Germinal center (tissue), 1 donor: ENCODE measurements at places on chromosomes 4 and X.

GRCh38 chr4:7818399-7818911, 121.2 kb downstream of the AFAP1 start:
- no peak for DNase-seq

- no peak for DNase-seq
These were observed 781 bp upstream of the SPON2 start for GRCh38 chr4:1172971-1173757.

GRCh38 chrX:18542131-18542530, 116.7 kb downstream of the CDKL5 start:
- DNase-seq: no peak

DNA sequence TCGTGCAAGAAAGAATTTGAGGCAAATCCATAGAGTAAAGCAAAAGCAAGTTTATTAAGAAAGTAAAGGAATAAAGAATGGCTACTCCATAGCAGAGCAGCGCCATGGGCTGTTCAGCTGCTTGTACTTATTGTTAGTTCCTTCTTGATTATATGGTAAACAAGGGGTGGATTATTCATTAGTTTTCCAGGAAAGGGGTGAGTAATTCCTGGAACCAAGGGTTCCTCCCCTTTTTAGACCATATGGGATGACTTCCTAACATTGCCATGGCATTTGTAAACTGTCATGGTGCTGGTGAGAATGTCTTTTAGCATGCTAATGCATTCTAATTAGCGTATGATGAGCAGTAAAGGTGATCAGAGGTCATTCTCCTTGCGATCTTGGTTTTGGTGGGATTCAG, 23.5 kb upstream of the CEP135 start:
- no peak for DNase-seq

DNA sequence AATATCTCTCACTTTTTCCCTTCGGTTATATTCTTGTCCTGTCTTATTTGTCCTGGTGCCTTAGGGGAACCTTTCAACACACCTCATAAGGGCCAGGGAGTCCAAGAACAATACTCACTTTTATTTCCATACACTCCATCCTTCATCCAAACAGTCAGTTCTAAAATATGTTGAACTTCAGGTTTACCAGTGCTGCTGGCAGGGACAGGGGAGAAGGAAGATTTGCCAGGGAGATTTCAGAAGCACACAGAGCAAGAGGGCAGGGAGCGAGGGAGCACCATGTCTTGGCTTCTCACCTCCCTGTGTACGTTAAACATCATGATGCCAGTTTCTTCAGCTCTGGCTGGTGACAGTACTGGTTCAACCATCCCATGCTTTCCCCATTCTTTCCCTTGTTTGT, 631.1 kb upstream of the FAT1 start:
- DNase-seq: no peak

DNA sequence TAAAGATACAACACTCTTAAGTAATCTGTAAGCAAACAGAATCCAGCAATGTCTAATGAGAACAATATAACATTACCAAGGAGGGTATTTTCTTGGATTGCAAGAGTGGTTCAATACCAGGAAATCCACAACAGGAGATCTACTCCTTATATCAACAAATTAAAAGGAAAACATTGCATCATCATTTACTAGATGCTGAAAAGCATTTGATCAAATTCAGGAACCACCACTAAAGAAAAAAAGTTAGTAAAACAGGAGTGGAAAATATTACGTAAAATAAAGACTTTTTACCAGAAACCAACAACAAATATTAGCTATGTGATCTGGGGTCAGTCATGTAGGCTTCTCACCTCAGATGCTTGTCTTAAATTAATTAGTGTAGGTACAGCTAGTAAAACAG, 66.8 kb upstream of the MAB21L2 start:
- DNase-seq: no peak

- no peak for DNase-seq
These were observed 435.3 kb downstream of the ZIC3 start for GRCh38 chrX:138001226-138001625.

DNA sequence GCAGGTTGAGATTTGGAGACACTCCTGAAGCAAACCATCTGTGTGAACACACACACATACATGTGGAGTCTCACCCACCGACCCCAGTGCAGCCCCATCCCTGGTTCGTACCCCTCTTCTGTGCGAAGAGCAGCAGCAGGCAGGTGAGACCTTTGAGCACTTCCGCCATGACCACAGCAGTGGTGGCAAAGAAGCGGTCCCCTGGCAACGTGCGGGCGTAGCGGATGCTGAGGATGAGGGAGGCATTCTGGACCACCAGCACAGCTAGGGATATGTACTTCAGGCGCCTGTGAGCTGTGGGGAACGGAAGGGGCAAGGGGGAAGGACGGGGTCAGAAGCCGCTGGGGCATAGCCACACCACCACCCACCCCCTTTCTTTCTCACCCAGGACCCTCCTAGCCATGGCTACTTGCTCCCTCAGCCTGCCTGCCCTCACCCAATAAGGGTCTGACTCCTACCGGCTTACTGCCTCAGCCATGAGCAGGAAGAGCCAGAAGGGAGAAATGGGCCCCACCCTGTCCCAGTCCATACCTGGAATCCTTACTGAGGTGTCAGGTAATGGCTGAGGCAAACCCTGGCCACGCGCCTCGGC, 1.6 kb downstream of the SLC35A2 start:
- DNase-seq: no peak

GRCh38 chr4:147831551-147832171, 99.8 kb downstream of the ARHGAP10 start:
- no peak for DNase-seq

DNA sequence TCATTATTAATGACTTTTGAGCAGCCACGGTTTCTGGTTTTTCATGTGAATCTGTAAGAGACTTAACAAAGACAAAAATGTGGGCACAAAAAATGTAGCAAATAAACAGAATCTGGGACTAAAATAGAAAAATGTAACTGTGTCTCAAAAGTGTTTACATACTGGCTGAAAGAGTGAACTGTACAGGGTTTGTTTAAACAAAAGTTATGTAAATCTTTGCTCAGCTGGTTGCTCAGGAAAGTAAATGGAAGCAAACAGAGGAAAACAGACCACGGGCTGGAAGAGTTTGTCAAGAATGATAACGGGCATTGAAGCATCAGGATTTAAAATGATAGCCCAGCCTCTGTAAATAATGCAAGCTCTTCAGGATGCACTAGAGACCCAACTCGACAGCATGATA, 921.8 kb upstream of the FTHL17 start:
- no peak for DNase-seq

GRCh38 chrX:120463241-120463640, 5.9 kb downstream of the LAMP2 start:
- DNase-seq: no peak

DNA sequence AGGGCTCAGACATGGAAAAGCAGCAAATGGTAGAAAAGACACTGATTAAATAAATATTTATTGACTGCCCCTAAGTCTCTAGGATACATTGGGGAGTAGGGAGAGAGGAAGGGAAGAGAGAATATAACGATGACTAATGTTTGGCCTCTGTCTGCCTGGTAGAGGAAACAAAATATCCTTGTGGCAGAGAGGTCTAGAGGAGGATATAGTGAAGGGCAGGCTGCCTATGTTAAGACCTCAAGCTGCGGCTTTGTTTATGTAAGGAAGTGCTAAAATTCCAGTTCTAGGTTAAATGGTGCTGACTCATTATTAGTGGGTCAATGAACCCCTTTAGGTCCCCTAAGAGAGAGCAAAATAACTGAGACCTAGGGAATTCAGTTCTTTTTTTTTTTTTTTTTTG, 427.3 kb upstream of the FTHL17 start:
- no peak for DNase-seq

- DNase-seq: no peak
These were observed 241.9 kb downstream of the SLC39A8 start for GRCh38 chr4:102103368-102103767.

DNA sequence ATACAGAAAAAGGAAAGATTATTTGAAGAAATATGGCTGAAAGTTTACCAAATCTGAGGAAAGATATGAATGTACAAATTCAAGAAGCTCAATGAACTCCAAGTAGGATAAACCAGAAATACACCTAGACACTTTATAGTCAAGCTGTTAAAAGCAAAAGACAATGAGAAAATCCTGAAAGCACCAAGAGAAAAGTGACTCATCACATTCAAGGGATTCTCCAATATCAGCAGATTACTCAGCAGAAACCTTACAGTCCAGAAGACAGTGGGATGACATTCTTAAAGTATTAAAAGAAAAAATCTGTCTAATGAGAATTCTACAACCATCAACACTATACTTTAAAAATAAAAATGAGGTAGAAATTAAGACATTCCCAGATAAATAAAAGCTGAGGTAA, 223.8 kb upstream of the ZCCHC13 start:
- DNase-seq: no peak

DNA sequence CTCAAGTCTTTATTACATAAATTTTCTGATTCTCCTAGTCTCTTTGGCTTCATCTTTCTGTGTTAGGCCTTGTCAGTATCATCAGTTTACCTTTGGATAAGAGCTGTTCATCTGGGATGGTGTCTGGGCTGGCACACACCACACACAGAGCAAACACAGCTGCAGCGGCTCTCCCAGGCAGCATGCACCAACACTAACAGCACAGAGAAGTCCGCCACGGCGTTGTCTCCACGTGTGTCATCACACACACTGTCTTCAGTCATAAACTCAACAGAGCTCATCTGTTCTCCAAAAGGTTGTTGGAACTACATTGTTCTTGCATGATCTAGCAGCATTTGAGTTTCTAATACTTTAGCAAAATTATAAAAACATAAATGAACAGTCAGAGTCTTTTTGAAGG, 851.9 kb upstream of the FRG1 start:
- no peak for DNase-seq

- no peak for DNase-seq
These were observed 9.2 kb upstream of the ANXA3 start for GRCh38 chr4:78542373-78542772.

DNA sequence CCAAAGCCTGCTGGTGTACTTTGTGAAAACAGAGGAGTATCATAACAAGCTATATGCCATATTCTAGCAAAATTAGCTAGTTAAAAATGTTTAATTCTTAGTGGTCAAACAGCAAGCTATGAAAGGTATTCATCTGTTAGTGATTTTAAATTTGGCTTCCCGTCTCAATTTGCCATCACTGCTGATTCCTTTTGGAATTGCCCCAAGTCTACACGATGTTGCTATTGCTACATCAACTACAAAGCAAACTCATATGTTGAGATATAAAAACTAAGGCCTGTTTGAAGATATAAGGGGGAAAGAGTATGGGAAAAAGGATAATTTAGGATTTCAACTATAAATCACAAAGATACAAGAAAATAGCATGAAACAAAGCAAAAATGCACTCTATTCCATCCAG, 146.1 kb downstream of the COL25A1 start:
- DNase-seq: no peak

DNA sequence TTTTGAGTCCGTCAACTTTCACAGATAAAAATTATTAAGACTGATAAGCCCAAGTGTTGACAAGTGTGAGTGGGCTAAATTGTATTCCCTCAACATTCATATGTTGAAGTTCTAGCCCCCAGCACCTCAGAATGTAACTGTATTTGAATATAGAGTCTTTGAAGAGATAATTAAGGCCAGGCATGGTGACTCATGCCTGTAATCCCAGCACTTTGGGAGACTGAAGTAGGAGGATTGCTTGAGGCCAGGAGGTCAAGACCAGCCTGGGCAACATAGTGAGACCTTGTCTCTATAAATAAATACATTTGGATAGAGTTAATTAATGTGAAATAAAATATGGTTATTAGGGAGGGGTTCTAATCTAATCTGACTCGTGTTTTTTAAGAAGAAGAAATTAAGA, 29.7 kb upstream of the SLC25A4 start:
- no peak for DNase-seq

GRCh38 chr4:150581056-150581605, 820 bp upstream of the MAB21L2 start:
- no peak for DNase-seq

GRCh38 chr4:83067058-83067639, 32.2 kb downstream of the COPS4 start:
- DNase-seq: no peak

DNA sequence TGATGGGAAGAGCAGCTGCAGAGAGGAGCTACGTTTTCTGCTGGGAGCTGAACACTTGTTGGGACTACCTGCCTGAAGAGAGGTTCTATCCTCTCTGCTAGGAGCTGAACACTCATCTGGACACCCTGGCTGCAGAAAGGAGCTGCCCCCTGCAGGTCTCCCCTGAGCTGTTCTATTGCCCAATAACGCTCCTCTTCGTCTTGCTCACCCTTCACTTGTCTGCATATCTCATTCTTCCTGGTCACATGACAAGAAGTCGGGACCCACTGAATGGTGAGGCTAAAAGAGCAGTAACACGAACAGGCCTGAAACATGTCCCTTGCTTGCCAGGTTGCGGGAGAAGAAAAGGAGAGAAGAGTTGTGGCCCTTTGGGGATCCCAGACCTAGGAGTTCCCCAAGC, 27.8 kb downstream of the NAA11 start:
- DNase-seq: no peak

- no peak for DNase-seq
These were observed 674.3 kb upstream of the MAGEB2 start for GRCh38 chrX:29541038-29541437.

- no peak for DNase-seq
These were observed 207.3 kb downstream of the MID1IP1 start for GRCh38 chrX:39008549-39008948.

GRCh38 chr4:121358473-121358872, 22.3 kb downstream of the QRFPR start:
- DNase-seq: no peak

DNA sequence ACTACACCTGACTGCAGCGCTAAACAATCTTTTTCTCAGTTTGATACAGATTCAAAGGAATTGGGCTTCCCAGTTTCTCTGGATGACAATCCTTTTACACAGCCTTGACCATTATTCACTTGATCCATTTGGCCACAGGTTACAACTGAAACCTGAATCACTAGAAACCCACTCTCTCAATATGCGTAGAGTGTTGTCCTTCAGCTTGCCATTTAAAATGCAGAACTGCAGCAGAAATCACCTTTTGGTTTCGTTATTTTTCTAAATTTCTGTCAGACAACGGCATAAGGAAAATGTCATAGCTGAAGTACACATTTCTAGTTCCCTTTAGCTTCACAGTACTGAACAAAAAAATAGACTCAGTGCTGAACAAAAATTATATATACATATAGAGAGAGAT, 255.8 kb upstream of the TENM3 start:
- no peak for DNase-seq

DNA sequence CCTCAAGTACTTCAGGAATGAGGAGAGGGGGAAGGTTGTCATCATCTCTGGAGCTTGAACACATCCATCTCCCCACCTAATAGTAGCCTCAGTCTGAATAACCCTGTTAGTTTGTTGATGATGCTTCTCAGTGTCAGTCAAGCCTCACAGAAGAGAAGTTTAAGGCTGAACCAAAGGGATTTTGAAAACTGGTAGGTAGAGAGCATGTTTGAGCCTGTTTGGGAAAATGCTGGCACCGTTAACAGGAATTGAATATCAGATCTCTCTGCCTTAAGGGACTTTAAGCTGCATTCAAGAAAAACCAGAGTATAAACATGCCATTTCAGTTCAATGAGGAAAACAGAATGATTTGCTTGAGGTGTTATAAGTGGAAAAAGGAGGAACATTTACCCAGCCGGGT, 73.1 kb downstream of the MAPK10 start:
- DNase-seq: no peak
